ENCODE measurements at places on chromosomes 2 and 18.

DNA sequence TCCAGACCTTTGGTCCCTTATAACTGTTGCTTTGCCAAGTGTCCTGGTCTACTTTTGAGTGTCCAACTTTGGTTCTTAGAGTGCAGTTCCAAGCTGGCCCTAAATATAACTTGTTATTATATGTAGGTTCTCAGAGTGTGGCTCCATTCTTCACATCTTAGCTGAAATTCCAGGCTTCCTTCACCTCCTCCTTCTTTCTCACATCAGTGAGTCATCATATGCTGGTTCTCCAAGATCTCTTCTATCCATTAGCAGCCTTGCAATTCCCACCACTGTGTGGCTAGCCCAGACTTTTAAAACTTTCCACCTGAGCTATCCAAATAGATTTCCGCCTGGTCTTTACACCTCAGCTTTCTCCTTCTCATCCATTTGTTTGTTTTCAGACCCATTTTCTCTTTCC, 12.6 kb upstream of the CXCR4 start:
- no peak for DNase-seq

- no peak for DNase-seq
Observed at GRCh38 chr2:225399504-225399903, at the start of gene NYAP2. Gene NYAP2 (plus strand): TSS chr2:225399710. CDS start chr2:225408881, 9,171 bp downstream.

- no peak for DNase-seq
Observed at GRCh38 chr2:191580581-191580980, 97.4 kb upstream of the NABP1 start.

DNA sequence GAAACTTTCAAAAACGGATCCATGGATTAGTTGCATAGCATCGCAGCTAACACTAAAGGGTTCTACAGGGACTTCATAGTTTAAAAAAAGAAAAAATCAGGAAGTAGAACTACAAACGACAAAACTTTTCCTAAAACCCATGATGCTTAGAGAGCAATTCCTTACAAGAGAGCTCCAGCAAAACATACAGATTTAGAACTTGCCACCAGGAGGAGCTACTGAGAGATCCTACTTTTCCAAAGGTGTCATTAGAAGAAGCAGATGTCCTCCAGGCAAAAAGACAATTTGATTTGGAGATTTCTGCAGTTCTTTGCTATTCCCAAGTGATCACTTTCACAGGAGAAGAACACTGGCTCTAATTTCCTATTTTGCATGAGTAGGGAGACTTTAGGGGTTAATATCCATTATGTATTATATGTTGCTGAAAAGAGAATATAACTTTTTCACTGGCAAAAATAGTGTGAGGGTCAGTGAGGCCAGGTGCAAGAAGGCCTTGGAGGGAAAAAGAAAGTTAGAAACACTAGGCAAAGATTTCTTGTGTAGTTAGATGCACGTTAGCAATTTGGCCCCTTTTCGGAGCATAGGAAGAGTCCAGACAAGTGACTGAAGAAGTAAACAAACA, 436.2 kb downstream of the SUCLG1 start:
- DNase-seq = peak; percentile 16

DNA sequence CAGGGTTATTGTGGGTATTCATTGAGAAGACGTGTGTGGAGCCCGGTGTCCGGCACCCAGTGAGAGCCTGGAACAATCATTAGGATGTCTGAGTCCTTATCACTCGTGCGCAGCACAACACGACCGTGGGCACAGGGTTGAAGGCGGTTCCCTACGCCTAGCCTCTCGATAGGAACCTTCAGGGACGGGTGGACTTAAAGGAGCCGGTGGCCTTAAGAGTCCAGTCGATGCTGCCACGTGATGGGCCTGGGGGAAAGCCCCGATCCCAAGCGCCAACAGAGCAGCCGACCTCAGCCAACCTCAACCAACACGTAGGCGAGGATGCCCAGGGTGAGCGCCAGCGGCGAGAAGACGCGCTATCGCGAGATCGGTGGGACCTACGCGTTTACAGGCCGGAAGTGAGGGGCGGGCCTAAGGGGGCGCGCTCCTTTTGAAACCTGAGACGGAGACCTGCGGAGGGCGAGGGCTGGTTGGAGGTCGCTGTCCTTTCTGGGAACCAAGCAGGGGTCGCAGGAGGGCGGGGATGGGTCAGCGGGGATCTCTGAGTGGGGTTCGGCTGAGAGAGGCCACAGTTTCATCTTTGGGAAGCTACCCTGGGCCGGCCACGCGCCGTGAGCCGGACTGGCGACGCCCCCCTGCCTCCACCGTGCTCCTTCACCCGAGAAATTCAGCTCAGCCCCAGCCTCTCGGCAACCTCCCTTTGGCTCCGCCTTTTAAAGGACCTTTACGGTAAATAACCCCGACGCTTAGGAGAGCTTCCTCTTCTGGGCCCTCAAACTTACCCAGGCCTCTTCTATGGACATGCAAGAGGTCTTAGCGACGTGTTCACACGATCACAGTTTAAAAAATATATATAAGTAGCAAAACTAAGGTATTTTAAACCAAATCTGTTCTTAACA, 28.3 kb downstream of the WNT10A start:
- peak; percentile 89 for DNase-seq
